ENCODE measurements at places on chromosomes 3 and 15.

DNA sequence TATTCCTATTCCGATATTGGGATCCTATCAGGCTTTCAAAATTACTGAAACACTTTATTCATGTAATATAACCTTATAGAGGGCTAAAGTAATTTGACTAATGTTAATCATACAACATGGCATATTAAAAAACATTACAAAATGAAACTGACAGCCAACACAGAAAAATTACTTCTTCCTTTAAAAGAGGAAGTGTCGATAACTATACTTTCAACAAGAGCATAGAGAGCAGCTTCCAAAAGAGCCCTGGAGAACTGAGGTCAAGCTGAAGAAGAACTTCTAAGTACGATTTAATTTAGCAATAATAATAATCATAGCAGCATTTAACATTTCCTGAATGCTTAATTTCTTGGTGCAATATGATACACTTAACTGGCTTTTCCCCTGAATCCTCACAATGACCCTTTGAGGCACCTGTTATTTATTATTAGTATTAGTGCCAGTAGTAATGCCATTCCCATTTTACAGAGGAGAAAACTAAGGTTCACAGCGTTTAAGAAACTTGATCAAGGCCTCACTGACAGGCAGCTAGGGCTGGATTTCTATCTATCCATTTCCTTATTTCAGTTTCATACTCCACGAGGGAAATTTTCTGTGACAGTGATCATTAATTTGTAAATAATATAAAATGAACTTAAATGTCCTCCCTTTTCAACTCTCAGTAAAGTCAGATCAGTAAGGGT, 181.6 kb downstream of the CFAP20DC start:
- no peak for DNase-seq

- no peak for DNase-seq
Measured at GRCh38 chr15:99282121-99282520, 30.8 kb downstream of the LRRC28 start.

GRCh38 chr3:130941793-130942192, 47.9 kb downstream of the ATP2C1 start:
- DNase-seq, result no peak

- DNase-seq, result no peak
Measured at GRCh38 chr3:143825513-143825912, 22.8 kb downstream of the SLC9A9 start.

GRCh38 chr3:71031181-71031580, 552.3 kb downstream of the FOXP1 start:
- no peak for DNase-seq

DNA sequence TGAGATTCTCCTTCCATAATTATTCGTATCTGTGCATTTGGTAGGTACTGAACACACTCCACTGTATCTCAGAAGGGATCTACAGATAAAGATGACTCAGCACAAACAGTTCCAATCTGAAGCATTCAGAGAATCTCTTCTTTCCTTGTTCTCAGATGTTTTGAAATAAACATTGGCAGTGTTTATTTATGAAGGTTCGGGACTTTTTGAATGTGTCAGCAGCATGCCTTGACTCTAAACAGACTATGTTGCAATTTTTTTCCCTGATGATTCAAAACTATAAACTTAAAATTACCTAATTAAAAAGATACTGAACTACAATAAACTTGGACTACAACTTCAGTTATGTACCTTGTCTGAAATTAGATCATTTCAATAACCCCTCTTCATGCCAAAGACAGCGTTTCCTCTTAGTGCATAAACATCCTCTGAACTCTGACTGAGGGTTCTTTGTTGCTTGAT, 612.9 kb upstream of the TBL1XR1 start:
- DNase-seq, result no peak

- no peak for DNase-seq
Measured at GRCh38 chr3:117523418-117523817, 813.8 kb downstream of the TUSC7 start.

- DNase-seq, result no peak
Measured at GRCh38 chr3:150747886-150748683, 14.9 kb downstream of the SIAH2 start.

DNA sequence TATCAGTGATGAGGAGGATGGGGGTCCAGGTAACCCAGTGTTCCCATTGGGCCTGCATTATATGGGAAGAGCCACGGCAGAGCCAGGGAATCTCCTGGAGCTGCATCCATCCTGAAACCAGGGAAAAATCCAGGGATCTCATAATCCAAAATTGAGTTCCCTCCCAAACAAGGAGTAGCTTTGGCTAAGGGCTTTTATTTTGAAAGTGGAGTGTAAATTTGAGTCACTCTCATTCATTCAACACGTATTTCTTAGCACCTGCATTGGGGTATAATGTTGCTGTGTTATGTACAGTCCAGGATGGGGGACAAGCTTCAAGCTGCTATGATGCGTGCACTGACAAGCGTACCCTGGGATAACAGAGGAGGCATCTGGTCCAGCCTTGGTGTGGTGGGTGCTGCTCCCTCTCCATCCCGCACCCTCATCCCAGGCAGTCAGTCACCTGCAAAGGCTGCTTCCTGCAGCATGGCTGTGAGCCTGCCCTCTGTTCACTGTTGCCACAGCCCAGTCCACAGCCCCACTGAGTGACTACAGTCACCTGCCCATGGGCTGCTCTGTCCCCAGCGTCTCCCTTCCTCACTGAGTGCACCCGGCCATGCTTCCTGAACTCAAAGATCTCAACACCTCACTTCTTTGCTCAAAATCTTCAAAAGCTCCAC, 135.6 kb downstream of the OPA1 start:
- no peak for DNase-seq

- no peak for DNase-seq
Measured at GRCh38 chr3:122676759-122677158, 3.9 kb upstream of the PARP14 start.

DNA sequence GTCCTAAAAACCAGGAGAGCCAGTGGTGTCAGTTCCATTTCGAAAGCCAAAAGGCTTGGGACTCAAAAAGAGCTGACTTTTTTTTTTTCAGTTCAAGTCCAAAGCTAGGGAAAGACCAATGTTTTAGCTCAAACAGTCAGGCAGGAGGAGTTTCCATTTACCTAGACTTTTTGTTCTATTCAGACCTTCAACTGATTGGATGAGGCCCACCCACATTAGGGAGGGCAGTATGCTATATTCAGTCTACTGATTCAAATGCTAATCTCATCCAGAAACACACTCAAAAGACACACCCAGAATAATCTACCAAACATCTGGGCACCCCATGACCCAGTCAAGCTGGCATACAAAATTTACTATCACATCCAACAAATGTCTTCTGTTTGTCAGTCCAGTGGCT, 374.0 kb downstream of the KCNH8 start:
- DNase-seq, result no peak
